ENCODE measurements at places on chromosomes 12 and 14.

GRCh38 chr12:120849765-120850164, 54.4 kb downstream of the SPPL3 start:
- no peak for DNase-seq

- no peak for DNase-seq
These were observed 75.5 kb upstream of the CPSF6 start for GRCh38 chr12:69163681-69164362.

DNA sequence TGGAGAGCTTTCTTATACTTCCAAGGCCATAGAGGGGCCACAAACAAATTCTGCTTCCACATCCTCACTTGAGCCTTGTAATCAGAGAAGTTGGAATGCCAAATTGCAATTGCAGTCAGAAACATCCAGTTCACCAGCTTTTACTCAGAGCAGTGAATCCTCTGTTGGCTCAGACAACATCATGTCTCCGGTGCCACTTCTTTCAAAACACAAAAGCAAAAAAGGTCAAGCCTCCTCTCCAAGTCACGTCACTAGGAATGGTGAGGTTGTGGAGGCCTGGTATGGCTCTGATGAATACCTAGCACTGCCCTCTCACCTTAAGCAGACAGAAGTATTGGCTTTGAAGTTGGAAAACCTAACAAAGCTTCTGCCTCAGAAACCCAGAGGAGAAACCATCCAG, 217.1 kb downstream of the AKAP6 start:
- DNase-seq = no peak

- no peak for DNase-seq
These were observed 204.4 kb downstream of the TMX1 start for GRCh38 chr14:51444353-51445000.

GRCh38 chr14:54350203-54350602, 46.6 kb upstream of the CDKN3 start:
- no peak for DNase-seq

DNA sequence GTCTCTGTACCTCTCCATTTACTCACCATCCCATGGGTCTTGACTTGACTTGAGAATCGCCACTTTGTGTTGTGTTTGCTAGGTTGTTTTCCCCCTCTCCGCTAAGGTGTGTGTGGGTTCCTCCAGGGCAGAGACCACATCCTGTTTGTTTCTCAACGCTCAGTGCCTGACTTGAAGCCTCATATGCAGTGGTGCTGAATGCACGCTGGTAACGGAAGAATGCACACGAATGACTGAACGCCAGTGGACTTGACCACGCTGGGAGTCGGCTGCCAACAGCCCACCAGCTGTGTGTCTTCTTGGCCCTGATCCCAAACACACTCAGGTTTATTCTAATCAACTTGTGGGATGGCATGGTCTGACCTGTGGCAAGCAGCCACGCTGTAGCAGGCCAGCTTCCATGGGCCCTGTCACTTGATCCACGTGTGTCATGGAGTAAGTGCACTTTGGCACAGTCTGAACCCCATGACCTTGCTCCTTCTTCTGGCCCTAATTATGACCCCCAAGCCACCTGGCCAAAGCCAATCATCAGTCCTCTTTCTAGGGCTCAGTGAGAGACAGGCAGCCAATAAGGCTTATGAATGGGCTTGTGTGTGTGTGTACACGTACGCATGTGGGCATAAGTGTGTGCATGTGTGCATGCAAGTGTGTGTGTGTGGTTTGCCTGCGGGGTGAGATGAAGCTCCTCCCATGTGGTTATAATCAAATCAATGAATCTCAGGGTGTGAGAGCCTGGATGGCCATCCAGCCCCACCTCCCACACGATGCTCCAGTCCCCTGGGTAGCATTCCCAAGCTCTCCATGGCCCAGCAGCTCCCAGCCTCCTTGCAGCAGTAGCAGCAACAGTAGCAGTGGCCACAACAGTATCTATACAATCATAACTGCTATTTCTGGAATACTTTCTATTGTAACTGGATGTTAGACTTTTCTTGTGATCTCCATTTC, 6.4 kb upstream of the TC2N start:
- peak; percentile 18 for DNase-seq
